Type B pancreatic cell (in vitro differentiated cells): ENCODE measurements at places on chromosomes 7 and 10. TPM values are rescaled to one million over a fixed set of nuclear protein-coding genes. Genes with fewer than 3 reads are reported as not detected.
A peak's percentile ranks its signal among the peaks of the same experiment; 100 is the strongest.

- DNase-seq: no peak
Observed at GRCh38 chr10:62177111-62177510, 91.5 kb downstream of the RTKN2 start.

GRCh38 chr7:14765731-14766130 lies 136.8 kb downstream of the DGKB start:
- no peak for DNase-seq

GRCh38 chr7:101927802-101928201 lies 110.4 kb downstream of the CUX1 start:
- no peak for DNase-seq

Gene CHAT
- total RNA-seq: 0.34 and 0.62 TPM in 2 replicates

DNA sequence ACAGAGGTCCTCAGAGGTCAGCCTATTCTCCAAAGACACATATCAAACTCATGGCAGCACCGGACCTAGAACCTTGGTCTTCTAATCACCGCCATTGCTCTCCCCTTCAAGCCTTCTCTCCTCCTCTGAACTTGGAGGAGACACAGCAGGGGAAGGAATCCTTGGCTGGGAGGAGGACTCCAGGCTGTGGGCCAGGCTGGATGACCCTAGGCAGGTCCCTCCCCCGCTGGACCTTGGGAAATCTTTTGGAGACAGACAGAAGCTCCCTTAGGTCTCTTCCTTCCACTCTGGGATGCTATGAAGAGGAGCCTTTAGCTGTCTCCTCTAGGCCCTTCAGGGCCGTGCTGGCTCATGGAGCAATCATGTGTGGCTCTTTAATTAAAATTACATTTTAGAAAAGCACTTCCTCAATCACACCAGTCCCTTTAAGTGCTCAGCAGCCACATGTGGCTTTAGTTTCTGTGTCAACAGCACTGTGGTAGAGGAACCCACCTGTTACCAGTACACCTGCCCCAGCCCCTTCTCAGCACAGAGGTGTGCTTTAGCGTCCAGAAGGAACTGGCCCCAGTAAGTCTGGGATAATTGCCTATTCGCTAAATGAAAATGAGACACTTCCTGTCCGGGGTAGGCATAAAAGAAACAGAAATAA lies 238.2 kb downstream of the CELF2 start:
- DNase-seq: no peak

- no peak for DNase-seq
Observed at GRCh38 chr7:151382079-151382885, 27.6 kb downstream of the WDR86 start.

GRCh38 chr7:135745703-135746312 lies 2.8 kb downstream of the FAM180A start:
- DNase-seq: no peak

- DNase-seq: no peak
Observed at GRCh38 chr10:115939101-115939854, 333.7 kb downstream of the GFRA1 start.

- no peak for DNase-seq
Observed at GRCh38 chr10:125455855-125456254, 227.1 kb downstream of the TEX36 start.

DNA sequence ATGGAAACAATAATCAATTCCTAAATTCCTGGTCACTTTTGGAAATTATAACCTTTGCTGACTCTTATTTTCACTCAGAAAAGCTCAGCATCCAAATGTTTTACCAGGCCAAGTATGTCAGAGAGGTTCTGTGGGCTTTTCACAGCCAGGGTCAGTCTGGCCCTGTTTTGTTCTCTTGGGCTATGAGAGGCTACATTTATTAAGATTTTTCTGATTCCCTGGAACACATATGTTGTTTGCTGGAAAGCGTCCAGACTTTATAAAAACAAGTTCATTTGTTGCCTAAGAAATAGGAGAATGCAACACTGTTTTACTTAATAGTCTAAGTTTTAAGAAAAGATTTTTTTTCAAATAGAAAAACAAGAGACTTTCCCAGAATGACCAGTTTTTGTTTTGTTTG lies 238.4 kb upstream of the PLXDC2 start:
- DNase-seq: no peak

Gene UPK3BL2
- 19.5 and 19.8 TPM in 2 replicates for total RNA-seq

Gene FGFR2
- 68.8 and 173 TPM in 2 replicates for total RNA-seq

GRCh38 chr7:135388616-135389015 lies 121.3 kb downstream of the CNOT4 start:
- DNase-seq: no peak

GRCh38 chr10:101818119-101818871 lies at the start of gene OGA:
Gene OGA (minus strand): TSS chr10:101818444. CDS start chr10:101818022, 422 bp downstream.
- DNase-seq: peak; percentile 97

GRCh38 chr7:155692317-155692716 lies 47.9 kb downstream of the RBM33 start:
- DNase-seq: no peak

Gene ADAM8
- total RNA-seq: 6.2 and 7.1 TPM in 2 replicates

GRCh38 chr7:101077303-101078086 lies 7.8 kb upstream of the TRIM56 start:
- peak; percentile 86 for DNase-seq

DNA sequence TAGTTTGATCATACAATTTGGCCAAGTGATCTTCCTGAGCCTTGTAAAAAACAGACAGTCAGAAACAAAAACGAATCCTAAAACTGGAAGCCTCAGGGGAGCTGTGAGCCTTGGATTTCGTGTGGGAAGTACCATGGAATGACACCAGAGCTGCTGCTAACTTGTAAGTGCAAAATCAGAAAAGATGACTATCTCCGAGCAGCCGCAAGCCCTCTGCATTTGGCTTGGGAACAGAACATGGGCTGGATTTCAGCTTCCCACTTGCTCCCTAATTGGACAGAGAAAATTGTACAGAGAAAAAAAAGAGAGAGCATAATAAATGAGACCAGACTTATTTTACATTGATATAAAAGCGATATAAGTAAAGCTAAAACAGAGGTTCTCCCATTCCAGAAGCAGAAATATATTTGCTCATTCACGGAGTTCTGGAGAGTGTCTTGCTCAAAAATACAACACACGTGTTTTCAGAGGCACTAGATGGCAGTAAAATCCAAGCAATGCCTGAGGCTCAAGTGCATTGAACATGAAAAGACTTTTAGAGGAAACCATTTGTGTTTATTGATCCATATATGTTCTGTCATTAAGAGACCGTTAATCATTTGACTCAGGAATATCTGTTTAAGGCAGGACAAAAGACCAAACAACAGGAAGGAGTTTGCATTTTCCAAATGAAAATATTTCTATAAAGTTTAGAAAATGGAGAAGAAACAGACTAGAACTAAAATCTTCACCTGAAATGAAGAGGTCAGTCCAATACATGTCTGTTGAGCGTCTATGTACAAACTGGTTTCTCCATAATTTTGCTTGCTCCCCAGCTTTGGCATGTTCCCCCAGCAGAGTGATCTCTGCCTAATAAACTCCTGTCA lies 78.3 kb upstream of the SLC26A5 start:
- DNase-seq: no peak

Gene BLNK
- 21.7 and 59.8 TPM in 2 replicates for total RNA-seq

DNA sequence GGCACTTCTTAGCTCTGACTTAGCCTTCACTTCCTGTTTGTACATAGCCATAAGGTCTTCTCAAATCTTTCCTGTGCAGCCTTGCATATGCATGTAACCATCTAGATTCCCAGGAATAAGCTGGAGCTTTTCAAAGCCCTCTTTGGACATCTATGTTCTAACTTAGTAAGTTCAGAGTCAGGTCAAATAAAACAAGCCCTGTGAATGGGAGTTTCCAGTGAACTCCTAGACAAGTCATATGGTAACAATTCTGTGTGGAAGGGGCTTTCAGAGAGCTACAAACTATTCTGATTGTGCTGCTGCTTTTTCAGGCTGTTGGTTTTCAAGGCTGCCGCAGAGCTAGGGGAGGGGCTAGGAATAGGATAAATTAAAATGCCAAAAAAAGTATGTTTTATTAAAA lies 208.4 kb upstream of the AKR1E2 start:
- no peak for DNase-seq

Gene MLXIPL
- total RNA-seq: 27.8 and 35.6 TPM in 2 replicates

- DNase-seq: no peak
Observed at GRCh38 chr10:31678575-31679516, 249.8 kb downstream of the ARHGAP12 start.

DNA sequence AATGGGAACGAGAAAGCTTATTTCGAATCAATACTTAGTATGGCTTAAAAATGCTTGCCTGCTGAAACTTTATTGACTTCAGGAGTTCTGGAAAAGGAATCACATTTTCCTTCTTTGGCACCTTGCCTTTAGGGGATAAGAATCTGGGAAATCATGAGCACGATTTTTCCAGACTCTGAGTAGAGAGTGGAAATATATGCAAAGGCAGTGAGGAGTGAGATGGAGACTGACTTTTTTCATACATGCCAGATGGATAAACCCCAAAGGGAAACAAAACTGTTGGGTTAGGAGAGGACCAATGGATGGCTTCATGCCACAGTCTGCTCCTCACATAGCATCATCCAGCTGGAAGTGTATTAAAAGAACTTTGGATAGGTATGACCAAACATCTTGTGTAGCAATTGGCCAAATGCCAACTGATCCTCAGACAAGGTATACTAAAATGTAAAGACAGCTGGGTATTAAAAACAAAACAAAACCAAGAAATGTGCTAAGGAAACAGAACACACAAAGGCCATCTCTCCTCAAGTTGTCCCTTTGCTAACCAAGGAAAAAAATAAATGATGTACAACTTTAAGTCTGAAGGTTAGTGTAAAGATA lies 1.7 kb downstream of the COL28A1 start:
- DNase-seq: no peak

- DNase-seq: no peak
Observed at GRCh38 chr10:60878224-60878623, 65.8 kb downstream of the RHOBTB1 start.

GRCh38 chr10:17023386-17024298 lies 106.0 kb downstream of the CUBN start:
- DNase-seq: no peak

Gene HABP2
- 7.5 and 20.5 TPM in 2 replicates for total RNA-seq

GRCh38 chr7:12764458-12764891 lies 77.0 kb downstream of the ARL4A start:
- no peak for DNase-seq

Gene SHOC2
- 38.7 and 44.3 TPM in 2 replicates for total RNA-seq

- DNase-seq: no peak
Observed at GRCh38 chr10:2476812-2477553, 590.4 kb upstream of the PFKP start.

Gene PRSS37
- total RNA-seq: not detected in 2 replicates

Gene CYP3A5
- 33.1 and 53.0 TPM in 2 replicates for total RNA-seq

DNA sequence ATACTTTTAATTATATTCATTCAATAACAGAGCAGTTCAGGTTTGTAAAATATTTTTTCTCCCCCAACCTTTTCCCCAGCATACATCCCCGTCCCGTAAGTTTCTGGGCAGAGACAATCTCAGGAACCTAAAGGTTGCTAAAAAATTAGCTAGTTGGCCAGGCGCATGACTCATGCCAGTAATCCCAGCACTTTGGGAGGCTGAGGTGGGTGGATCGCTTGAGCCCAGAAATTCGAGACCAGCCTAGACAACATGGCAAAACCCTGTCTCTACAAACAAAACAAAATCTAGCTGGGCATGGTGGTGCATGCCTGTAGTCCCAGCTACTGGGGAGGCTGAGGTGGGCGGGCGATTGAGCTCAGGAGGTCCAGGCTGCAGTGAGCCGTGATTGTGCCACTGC lies 40.2 kb downstream of the TCF7L2 start:
- DNase-seq: no peak

Gene SPDYE2
- total RNA-seq: not detected in 2 replicates

Gene KLHL7
- 34.0 and 44.3 TPM in 2 replicates for total RNA-seq

Gene DENND2A
- total RNA-seq: 6.2 and 25.4 TPM in 2 replicates

GRCh38 chr7:29538389-29538788 lies 25.2 kb upstream of the PRR15 start:
- DNase-seq: no peak

GRCh38 chr7:105769901-105770628 lies 106.3 kb downstream of the ATXN7L1 start:
- DNase-seq: no peak

- DNase-seq: no peak
Observed at GRCh38 chr7:3533040-3533439, 232.0 kb downstream of the SDK1 start.

DNA sequence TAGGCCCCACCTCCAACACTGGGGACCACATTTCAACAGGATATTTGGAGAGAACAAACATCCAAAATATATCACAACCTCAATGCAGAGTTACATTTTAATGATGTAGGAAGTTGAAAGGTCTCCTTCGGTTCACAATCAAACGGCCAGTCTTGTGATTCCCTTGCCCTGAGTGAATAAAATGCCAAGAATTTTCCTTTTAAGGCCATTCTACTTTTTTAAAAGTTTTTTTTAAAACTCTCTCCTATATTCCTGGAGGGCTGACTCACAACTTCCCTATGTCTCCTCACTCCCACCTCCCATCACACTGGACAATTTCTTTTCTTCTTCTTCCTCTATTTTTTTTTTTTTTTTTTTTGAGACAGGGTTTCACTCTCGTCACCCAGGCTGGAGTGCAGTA lies 693.6 kb upstream of the AUTS2 start:
- DNase-seq: no peak

GRCh38 chr10:61280303-61280702 lies 172.9 kb downstream of the TMEM26 start:
- no peak for DNase-seq

Gene UTF1
- not detected in 2 replicates for total RNA-seq

- DNase-seq: no peak
Observed at GRCh38 chr10:79003183-79004100, 65.3 kb upstream of the ZMIZ1 start.

GRCh38 chr7:48708635-48709034 lies 215.7 kb upstream of the CDC14C start:
- no peak for DNase-seq

Gene GRM8
- 3.4 and 8.1 TPM in 2 replicates for total RNA-seq

Gene CSTF2T
- 23.6 and 31.6 TPM in 2 replicates for total RNA-seq

Gene ITIH5
- total RNA-seq: 34.0 and 37.3 TPM in 2 replicates

- DNase-seq: no peak
Observed at GRCh38 chr7:139340808-139341057, 404 bp upstream of the FMC1 start.
